ENCODE measurements at places on chromosomes 11 and 22. TPM values are rescaled to one million over a fixed set of nuclear protein-coding genes. Genes with fewer than 3 reads are reported as not detected.

PYGM gene
- 0.22 TPM for total RNA-seq

ACAT1 gene
- 21.6 TPM for total RNA-seq

SLC15A3 gene
- 8.2 TPM for total RNA-seq

ISX gene
- total RNA-seq: not detected

TP53AIP1 gene
- total RNA-seq: 0.39 TPM

CDCA5 gene
- 4.3 TPM for total RNA-seq

SMTNL1 gene
- total RNA-seq: not detected

RIMBP3B gene
- total RNA-seq: 0.79 TPM

CYP2R1 gene
- total RNA-seq: 13.3 TPM

LDLRAD3 gene
- 5.1 TPM for total RNA-seq

RAB39A gene
- 0.39 TPM for total RNA-seq
